GM04504 (cell line): ENCODE measurements at places on chromosomes 2 and 18.

DNA sequence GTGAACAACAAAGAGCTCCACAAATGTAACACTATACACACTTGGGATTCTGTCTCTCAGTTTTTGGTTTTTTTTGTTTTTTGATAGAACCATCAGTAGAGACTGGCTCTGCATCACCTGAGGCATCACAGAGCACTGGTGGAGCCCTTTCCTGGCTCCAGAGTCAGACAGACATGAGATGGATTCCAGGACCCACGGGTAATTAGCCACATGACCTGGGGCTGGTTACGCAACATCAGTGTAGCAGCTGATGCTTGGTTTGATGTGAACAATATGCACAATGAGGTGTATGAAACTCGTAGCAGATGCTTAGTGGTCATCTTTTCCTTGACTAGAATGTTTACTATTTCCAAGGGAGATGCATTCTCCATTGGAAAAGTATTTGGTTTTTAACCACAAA is 40.7 kb downstream of the CMPK2 start:
- DNase-seq, result no peak

DNA sequence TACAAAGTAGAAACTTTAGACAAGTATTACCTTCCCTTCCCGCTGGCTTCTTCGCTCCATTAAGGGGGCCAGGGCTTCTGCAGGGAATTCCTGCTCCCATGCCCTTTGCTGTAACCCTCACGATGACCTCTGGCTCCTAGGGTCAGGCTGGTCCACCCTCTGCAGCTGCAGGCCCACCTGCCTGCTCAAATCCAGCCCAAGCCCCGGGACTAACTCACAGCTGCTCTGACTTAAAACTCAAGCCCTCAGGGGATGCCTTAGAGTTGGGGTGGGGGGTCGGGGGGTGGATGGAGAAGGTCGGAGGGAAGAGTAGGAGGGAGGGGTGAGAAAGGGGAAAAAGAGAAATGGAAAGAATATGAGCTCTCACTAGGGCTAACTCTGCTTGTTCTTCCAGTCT is 4.9 kb downstream of the IGFBP5 start:
- DNase-seq, result no peak

DNA sequence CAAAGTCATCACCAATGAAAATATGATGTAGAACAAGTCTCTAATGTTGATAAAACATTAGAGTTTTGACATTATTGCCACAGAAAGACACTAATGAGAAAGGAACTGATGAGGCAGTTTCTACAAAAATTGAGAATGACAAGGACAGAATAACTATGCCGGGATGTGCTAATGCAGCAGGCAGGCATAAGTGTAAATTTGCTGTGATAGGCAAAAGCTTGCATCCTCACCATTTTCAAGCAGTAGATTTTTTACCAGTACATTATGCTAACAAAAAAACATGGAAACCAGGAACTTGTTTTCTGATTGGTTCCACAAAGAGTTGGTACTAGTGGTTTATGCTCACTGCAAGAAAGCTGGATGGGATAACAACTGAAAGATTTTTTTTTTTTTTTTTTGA is 715.5 kb upstream of the LRRTM4 start:
- DNase-seq, result no peak

GRCh38 chr2:24375349-24376087 is 15.2 kb upstream of the ITSN2 start:
- no peak for DNase-seq

GRCh38 chr18:49630246-49630699 is 68.4 kb downstream of the LIPG start:
- DNase-seq, result no peak

- DNase-seq, result no peak
These were observed 173.3 kb upstream of the LINC00305 start for GRCh38 chr18:64322189-64322588.

- DNase-seq, result no peak
These were observed 65.6 kb downstream of the ZFP36L2 start for GRCh38 chr2:43160778-43161177.

GRCh38 chr2:163312713-163313112 is 423.1 kb downstream of the FIGN start:
- peak; percentile 7 for DNase-seq

DNA sequence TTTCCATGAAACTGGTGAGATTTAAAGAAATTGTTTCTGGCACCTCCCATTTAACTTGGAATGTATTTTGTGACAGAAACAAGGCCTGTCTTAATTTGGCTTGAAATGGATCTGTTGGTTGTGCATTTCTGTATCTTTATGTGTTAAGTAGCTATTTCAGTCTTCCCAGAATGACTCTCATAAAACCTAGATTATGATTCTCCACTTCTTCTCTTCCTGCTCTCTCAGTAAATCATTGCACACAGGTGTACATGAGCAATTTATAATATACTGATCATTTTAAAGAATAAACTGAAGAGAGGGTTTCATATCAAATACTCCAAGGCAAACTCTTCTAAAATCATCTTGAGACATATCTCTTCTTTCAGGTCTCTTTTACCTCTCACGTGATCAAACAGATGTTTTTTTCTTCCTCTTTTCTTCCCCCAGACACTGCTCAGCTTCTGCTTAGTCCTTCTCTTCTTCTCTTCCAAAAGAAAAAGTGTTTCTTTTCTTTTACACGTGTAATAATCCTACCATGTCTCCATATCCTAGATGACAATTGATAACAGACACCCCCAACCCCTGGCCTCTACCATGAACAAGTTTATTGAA is 112.0 kb downstream of the PPP1R1C start:
- no peak for DNase-seq

- no peak for DNase-seq
These were observed 372.4 kb downstream of the ALK start for GRCh38 chr2:29549069-29549380.

DNA sequence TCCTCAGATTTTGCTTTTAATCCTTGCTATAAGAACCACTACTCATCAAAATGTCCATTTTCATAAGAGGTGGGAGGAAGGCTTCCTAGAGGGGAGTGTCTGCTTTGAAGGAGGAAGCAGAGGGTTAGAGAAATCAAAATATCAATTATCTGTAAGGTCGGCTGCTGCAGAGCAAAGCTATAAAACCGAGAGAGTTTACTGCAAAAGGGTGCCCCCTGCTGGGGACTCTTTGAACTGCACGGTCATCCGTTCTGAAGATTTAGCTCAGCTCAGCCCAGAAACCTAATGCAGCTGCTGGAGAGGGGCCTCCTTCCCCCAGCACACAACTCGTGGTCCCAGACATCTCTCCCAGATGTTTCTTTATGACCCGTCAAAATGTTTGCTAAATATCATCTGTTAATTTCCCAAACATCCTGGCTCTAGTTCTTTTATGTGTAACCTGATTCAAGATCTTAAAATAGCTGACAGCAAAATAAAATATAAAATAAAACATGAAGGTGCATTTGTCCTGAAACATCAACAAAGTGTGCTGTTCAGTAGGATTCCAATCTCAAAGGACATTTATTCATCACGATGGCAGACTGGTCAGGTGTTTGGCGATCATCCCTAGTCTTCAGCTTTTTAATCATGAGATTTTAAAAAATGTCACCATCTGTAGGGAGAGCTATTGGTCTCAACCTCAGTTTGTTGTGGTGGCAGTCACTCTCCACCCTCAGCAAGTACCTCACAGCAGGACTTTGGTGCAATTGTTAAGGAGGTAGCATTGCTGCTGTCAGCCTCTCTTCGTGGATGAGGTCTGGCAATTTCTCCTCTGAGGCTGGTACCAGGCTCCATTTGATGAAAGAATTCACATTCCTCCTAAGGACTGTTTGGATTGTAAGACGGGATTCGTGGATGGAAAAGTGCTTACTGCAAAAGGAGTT is 185.9 kb downstream of the MTX2 start:
- DNase-seq, result peak; percentile 50

DNA sequence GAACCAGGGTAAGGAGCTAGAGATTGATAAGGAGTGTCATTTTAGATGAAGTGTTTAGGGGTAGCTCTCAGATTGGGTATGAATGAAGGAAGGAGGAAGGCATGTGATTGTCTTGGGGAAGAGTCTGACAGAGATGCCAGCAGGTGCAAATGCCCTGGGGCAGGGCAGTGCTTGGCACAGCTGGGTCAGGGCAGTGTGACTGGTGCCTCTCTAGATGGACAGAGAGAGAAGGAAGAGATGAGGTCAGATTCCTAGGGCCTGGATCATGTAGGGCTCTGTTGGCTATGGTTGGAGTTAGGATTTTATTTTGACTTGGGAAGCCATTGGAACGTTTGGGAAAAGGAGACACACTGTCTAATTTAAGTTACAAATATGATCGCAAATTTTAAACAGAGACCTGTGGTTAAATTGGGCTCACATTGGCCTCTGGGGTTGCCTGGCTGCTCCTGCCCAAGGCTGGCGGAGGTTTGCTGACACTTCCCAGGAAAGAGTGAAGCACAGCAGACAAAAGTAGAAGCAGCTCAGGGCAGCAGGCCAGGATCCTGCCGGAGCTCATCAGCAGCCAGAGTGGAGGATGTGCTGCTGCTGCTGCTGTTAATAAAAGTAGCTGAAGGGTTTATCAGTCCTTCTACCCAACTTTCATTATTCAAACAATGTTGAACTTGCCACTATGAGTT is 32.7 kb upstream of the FHL2 start:
- DNase-seq, result peak; percentile 24

- no peak for DNase-seq
These were observed 24.8 kb upstream of the PTMA start for GRCh38 chr2:231683292-231684235.

DNA sequence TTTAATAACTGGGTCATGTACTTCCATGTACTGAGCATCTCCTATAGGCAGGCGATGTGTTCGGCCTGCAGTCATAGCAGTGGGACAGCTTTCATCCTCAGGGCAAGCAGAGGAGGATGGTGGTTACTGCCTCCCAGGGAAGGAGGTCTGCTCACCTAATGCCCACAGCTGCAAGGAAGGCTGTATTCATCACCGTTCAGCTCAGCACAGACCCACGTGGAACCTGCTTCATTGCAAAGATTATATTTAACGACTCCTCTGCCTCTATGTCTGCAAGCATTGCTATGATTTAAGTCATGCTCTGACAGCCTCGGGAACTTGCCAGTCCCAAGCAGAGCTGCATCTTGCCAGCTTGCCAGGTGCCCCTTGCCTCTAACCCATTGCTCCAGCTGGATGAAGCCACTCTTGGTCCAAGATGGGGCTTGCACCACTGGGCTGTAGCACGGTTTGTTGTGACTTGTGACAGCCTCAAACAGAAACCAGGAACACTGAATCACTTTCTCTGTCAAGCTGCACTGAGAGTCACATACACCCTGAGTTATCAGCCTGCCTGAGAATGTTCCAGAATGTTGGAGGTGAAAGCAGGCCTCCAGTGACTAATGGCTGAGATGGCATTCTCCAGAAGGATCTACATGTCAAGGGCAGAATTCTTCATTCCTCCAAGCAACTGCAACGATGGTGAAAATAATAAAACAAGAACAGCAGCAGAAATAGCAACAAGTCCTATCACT is 651.1 kb upstream of the ID2 start:
- DNase-seq, result no peak

GRCh38 chr2:150907466-150907865 is 354.2 kb downstream of the RBM43 start:
- DNase-seq, result no peak

DNA sequence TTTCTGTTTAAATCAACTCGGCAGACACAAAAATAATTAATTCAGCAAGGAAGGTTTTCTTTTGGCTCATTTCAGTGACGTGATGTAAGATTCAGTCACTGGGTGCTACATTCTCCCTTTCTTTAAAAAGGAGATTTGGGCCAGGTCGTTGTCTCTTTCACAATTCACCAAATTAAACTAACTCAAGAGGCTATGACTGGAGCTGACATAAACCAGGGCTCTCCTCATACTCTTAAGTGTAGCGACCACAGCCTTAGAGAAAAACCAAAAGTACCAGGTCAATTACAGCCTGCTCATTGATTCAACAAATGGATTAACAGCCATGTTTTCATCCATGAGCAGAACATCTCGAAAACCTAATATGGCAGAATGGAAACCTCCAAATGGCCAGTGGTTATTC is 85.7 kb downstream of the PAX3 start:
- no peak for DNase-seq

DNA sequence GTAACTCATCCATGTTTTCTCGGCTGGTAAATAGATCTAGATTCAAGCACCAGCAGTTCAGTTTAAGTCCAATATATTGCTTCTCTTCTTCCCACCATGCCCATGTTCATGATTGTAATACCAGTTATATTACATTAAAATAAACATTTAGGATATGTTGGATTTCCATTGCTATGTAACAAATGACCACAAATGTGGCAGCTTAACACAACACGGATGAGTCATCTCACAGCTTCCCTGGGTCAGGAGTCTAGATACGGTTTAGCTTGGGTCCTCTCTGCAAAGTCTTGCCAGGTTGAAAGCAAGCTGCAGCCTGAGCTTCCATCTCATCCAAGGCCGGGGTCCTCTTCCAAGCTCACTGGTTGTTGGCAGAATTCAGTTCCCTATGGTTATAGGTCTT is 39.4 kb upstream of the SMAD2 start:
- no peak for DNase-seq

- no peak for DNase-seq
These were observed 462.6 kb downstream of the PTPRM start for GRCh38 chr18:8029731-8030130.

DNA sequence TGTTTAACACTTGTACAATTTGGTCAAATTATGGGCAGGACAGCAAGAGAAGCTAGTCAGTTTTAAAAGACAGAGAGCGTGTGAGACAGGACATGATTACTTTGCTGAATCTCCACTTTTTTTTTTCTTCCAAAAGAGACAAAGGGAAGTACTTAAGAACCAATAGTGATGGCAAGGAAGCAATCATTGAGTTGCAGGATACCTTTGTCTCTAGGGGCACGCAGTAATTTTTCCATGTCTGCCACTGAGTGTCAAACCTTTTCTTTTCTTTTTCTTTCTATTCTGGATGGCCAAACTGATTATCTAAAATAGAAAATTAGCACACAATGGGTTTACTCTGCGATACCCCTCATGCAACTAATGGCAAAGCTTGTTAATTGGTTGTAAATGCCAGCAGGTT is 533.0 kb downstream of the PLCL1 start:
- no peak for DNase-seq

DNA sequence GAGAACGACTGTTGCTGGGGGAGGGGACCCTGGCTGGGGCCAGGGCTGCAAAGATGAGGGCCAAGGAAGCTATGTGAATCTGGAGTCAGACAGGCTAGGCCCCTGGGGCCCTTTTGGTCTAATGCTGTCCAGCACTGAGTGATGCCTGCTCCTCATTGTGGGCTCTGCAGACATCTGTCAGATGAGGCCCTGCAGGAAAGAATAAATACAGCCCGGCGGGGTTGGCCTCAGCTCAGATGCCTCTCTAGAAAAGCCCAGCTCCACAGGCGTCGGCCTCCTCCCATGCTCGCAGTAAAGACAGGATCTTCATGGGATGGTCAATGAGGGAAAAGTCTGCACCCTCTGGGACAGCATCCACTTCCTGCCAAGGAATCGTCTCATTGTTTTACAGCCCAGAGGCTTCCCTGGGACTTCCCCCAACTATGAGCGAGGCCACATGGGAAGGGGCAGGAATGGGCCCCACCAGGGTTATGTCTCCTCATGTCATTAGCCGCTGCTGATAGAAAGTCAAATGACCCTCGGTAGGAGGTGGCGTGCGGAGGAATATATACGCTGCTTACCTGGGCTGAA is 125.8 kb upstream of the GLI2 start:
- DNase-seq, result no peak

- no peak for DNase-seq
These were observed 2.3 kb upstream of the SLC20A1 start for GRCh38 chr2:112643488-112643887.
